ENCODE measurements at places on chromosomes 3 and 15.

GRCh38 chr3:7382293-7383010, 521.5 kb downstream of the GRM7 start:
- no peak for DNase-seq

DNA sequence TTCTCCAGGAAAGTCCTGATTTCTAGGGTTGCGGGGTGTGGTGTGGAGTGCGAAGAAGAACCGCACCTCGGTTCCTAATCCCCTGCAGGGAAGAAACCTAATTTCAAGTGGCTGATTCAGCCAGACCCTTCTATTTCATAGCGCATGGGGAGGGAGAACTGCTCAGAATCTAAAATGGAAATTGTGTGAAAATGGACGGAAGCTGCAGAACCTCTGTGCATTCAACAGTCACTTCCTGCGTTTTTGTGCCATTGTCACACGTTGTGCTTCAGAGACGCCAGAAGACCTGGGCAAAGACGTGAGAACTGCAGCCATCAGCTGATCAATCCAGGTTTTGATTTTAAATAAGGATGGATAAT, 1.2 kb downstream of the SIDT1 start:
- DNase-seq = no peak

- no peak for DNase-seq
Observed at GRCh38 chr3:178634975-178635374, 98.7 kb downstream of the KCNMB2 start.

DNA sequence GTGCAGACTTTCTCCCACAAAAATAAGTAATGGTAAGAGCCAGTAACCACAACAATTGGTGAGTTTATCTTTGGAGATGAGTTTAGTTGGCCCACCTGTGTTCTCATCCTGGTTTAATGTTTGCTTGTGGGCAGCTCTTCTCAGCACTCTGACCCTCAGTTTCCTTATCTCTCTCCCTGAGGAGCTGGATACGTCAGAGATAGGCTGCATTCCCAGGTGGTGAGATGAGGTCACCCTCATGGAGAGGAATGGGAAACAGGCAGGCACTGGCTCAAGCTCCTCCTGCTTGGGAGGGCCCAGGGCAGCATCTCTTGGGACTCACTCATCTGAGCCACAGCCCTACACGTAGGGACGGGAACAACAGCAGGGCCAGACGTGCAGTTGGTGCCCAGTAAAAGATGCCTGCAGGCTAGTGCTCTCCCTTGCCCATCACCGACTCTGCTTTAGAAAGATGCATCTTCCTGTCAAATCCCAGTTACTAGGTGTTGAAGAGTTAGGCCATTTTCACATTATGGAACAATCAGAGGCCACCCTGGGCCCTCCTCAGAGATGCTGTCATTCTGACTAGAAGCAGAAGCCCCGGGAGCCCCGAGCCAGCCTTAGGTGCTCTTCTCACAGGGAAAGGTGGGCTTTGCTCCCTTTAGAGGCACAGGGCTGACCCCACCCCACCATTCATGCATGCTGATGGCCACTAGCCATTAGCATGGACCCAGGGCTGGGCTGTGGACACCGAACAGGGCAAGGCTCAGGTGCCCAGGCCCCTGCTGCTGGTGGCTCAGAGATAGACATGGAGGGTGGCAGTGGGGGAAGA, 59.7 kb downstream of the GRIP2 start:
- DNase-seq = no peak

DNA sequence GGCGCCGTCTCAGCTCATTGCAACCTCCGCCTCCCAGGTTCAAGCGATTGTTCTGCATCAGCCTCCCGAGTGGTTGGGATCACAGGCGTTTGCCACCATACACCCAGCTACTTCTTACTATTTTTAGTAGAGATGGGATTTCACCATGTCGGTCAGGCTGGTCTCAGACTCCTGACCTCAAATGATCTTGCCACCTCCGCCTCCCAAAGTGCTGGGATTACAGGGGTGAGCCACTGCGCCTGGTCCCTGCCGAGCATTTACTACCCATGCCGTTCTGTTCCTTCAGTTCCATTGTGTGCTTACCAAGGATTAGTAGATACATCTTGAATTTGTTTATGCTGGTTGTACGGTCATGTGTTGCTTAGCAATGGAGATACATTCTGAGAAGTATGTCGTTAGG, 10.3 kb downstream of the CHD2 start:
- no peak for DNase-seq

DNA sequence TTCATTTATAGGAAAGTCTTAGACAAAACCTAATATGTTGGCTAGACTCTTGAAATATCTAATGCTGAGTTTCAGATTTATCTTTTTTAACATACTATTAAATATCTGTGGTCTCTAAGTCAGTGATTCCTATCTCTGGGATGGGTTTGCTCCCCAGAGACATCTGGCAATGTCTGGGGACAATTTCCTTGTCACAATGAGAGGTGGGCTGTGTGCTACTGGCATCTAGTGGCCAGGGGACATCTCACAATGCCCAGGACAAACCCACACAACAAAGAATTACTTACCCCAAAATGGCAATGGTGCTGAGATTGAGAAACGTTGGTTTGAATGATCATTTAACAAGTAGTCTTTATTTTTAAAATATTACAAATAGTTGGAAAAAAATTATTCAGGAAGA, 602.1 kb downstream of the MAGI1 start:
- DNase-seq = no peak

- DNase-seq = no peak
Observed at GRCh38 chr15:67472957-67473356, 48.0 kb upstream of the C15orf61 start.

- DNase-seq = no peak
Observed at GRCh38 chr3:120442975-120443517, 7.7 kb downstream of the FSTL1 start.

DNA sequence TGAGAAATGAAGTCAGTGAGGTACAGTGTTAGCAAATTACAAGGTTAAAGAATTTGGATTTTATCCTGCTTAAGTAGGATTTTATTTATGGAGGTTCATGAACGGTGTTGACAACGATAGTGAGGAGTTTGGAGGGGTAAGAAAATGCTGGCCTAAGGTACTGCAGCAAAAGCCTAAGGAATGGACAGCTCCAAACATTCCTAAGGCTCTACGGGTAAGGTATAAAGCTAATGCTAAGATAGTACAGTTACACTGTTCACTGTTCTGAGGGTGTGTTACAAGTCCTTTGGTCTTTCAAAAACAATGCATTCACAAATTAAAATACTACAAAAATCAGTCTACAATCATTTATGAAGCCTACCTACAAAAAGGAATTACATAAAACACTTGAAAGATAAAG, 7.3 kb downstream of the MTMR10 start:
- DNase-seq = no peak

Measured in NCI-H1048 (cell line).